Hematopoietic multipotent progenitor cell treated with erythropoietin and hydrocortisone succinate and interleukin-3 and kit ligand, for 15 days (in vitro differentiated cells): ENCODE measurements at places on chromosomes 13 and 19.

DNA sequence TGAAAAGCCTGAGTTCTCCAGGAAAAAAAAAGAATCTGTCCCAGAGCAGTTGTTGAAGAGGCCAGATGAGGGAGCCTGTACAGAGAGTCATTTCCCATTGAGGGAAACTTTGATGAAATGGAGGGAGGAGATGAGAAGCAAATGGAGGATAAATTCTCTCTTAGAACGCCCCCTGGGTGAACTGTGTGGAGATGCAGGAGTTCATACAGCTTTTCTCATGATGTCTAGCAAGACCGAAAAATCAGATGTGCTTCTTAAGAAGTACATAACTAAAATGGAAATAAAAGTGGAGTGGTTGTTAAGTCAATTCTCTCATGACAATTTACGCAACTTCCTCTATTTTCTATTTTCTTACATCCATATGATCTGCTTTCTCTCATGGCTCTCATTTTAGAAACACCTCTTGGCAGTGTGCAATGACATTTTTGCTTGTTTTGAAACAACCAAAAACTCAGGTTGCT is 1263.1 kb downstream of the PCDH9 start:
- no peak for DNase-seq

DNA sequence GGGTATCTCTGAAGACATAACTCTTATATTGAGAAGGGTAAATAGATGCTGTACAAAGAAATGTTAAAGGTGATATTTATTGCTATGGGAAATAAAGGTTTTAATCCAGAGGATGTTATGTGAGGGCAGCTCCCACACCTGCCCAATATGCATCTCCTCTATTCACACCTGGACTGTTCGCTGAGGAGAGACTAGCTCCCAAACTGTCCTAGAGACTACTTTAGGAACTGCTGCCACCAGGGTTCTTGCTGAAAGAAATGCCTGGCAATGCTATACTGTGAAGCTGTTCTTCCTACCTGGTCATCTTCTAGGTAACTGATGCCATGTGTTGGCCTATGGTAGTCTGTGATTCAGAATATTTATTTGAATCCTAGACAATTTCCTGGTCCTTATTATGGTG is 1421.5 kb upstream of the SPRY2 start:
- no peak for DNase-seq

GRCh38 chr13:85694992-85695391 is 104.2 kb downstream of the SLITRK6 start:
- no peak for DNase-seq

- DNase-seq = peak; percentile 79
Measured at GRCh38 chr19:48842789-48843162, 6.5 kb upstream of the HSD17B14 start.

DNA sequence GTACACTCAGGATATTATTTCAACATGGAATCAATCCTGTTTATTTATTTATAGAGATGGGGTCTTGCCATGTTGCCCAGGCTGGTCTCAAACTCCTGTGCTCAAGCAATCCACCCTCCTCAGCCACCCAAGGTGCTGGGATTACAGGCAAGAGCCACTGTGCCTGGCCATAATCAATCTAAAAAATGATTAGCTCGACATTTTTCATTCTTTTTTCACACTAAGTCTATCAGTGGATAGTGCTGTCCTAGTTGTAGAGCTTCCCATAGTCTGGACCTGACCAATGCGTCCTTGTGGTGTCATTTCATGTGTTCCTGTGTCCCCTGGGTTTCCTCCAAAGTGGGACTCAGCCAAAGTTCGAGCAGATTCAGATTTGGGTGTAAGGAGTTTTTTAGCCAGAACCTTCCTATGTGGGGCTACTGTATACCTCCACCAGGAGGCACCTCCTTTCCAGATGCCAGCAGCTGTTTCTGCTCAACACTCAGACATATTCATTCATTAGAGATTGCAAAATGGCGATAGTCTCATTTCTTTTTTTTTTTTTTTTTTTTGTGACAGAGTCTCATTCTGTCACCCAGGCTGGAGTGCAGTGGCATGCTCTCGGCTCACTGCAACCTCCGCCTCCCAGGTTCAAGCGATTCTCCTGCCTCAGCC is 61.1 kb downstream of the MAP4K1 start:
- no peak for DNase-seq

- DNase-seq = no peak
Measured at GRCh38 chr13:25571237-25571636, 199.5 kb downstream of the ATP8A2 start.

- no peak for DNase-seq
Measured at GRCh38 chr13:79398915-79399314, 7.1 kb downstream of the RBM26 start.

- DNase-seq = no peak
Measured at GRCh38 chr13:32019612-32020233, 11.9 kb upstream of the FRY start.

- no peak for DNase-seq
Measured at GRCh38 chr19:33604651-33605050, 17.1 kb upstream of the CHST8 start.

DNA sequence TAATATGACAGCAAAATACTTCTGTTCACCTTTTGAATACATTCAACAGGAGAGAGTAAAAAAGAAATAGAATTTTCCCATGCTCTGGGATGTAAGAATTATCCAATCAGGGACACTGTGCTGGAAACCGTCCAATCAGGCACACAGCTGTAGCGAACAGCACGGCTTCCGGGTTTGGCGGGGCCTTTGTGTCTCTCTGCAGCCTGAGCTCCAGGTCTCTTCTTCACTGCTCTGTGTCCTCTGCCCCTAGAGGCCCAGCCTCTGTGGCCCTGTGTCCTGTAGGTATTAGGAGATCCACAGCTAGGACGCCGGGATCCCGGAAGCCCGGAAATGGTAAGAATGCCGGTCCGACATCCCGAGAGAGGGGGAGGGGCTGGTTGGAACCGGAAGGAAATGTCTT is 92.7 kb downstream of the ZNF737 start:
- no peak for DNase-seq

DNA sequence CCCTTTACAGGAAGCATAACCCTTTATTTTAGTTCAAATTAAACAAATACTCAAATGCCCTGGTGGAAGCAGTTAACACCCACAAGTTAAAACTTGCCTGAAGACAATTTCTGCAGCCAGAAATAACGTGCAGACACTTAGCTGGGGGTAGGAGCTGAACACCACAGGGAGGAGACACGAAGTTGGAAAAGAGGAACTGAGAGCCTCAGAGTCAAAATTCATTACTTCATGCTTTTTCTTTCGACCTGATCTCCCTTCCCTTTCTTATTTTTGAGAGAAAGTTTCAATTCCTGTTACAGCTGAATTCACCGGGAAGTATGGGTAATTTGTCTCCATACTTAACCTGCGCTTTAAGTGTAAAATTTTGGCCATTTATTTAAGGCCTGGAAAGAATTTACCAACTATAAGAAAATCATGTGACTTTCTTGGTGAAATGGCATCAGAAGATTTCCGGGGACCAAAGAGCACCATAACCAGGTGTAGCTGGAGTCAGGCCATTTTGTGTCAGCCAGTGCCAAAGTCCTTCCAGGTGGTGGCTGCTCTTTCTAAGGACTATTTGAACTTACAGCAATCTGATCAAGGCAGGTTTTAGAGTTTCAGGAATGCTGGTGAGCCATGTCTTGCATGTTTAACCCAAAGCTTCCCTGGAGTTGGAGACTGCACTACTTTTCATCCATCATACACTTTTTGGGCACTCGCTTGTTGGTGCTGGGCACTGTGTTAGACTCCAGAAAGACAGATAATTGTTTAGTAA is 46.5 kb upstream of the RCBTB2 start:
- DNase-seq = no peak

GRCh38 chr19:54449701-54450069 is 686 bp downstream of the LENG8 start:
- no peak for DNase-seq

GRCh38 chr19:3420909-3421619 is 54.7 kb downstream of the NFIC start:
- DNase-seq = no peak

DNA sequence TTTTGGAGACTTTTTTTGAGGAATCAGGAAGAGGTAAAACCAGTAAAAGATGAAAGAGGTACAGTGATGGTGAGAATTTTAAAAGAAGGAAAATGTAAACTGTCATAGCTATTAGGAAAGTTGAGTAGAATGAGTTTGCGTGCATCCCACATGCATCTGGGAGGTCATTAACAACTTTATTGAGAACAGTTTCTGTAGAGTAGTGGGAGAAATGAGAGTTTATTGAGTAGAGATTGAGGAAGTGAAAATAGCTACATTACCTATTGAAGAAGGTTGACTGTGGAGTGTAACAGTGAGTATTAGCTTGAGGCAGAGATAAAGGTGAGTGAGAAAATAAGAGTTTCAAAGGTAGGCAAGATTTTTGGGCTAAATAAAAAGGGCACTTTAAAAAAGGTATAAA is 38.7 kb downstream of the BRCA2 start:
- no peak for DNase-seq

GRCh38 chr13:109756778-109757177 is 29.6 kb downstream of the IRS2 start:
- no peak for DNase-seq

- no peak for DNase-seq
Measured at GRCh38 chr19:18109733-18110608, 12.4 kb downstream of the MAST3 start.

- no peak for DNase-seq
Measured at GRCh38 chr19:29054886-29055675, 157.9 kb downstream of the UQCRFS1 start.

DNA sequence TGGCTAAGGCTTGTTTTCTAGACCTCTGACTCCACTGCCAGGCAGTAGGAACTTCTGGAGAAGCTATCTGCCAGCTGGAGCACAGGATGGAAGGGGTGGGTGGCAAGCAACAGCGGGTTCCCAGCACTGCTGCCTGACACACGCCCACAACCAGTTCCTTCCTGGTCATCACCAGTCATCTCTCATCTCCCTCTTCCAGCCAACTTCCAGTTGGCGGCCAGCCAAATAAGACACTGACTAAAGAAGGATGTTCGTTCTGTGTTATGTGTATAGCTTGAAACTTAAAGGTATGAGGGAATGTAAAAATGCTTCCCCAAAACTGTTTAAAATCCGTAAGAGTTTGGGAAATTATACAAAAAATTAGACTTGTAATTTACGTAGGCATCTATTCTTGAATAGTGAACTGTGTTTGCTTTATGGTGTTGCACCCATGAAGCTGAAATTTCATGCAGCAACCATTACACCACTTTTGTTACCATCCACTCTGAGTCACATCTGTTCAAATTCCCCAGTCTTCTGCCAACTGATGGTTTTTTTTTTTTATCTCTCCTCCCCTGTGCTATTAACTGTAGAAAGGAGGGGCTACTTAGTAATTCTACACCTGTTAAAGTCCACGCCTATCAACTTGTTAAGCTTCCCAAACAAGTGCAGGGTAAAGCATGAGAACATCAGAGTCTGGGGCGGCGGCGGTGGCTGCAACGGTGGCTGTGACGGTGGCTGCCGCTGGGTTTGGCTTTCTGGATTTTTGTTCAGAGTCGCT is 86.2 kb upstream of the FRY start:
- DNase-seq = no peak

DNA sequence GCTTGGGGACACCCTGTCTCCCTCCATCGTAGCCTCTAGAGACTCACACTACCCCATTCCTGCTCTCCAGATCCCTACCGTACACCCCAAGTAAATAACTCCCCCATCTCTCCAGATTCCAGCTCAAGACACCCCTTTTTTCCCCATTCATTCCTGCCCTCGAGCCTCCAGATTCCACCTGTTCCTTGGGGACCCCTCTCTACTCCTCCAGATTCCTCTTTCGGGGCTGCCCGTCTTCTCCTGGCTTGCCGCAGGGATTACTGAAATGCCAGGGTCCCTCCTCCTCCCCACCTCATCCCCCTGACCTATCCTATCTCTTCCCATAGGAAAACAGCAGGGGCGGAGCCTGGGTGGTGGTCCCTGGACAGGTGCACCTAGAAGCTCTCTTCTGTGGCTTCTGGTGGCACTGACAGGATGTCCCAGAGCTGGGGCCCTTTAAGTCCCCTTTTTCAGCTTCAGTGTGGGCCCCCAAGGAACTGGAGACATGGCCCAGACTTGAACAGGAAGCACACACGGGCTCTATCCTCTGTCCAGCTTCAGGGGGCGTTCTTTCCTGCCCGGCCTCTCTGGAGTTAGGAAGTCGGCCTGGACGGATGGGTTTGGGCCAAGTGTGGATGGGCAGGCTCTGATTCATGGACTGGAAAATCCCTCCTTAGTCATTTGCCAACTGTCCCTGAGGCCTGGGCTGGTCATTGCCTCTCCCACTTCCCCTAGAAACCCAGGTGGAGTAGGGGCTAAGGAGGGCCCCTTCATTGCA is 1.2 kb downstream of the ZSWIM4 start:
- DNase-seq = no peak

DNA sequence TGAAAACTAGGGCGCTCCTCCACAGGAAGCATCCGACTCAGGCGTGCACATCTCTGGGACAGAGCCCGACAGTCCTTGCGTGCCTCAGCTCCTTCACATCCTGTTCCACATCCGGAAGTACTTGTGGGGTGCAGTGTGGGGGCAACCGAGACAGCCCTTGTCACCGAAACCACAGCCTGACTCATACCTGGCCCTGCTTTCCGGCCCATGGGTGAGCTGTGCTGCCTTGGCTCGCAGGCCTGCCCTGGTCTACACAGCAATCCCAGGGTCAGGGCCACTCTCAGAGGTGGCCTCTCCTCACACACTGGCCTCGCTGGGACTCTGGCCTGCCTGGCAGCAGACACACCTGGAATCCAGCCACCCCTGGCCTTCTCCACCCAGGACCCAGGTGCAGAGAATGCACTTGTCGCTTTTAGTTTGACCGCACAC is 100.4 kb downstream of the STK24 start:
- DNase-seq = no peak

GRCh38 chr13:113901642-113902041 is 37.8 kb upstream of the GAS6 start:
- DNase-seq = no peak

DNA sequence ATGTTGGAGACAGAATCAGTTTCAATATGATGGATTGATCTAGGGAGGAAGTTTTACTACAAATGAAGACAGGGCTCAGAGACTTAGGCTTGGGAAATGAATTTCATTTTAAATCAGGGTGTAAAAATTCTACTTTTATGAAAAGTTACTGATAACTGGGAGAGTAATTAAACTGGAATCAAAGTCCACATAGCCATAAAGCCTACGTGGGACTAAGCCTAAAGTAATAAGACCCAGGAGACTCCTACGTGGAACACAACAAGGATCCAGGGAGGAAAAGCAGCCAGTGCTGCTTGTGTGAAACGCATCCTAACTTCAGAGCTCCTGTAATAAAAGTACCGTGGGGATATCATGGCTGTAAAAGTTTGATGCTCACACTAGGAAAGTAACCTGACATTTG is 152.0 kb upstream of the MYO16 start:
- DNase-seq = no peak

GRCh38 chr13:112241288-112241687 is 134.9 kb upstream of the SPACA7 start:
- no peak for DNase-seq

GRCh38 chr19:49333811-49334288 is 1.4 kb upstream of the CD37 start:
- no peak for DNase-seq

GRCh38 chr19:2181633-2181997 is 17.9 kb downstream of the DOT1L start:
- DNase-seq = no peak

- no peak for DNase-seq
Measured at GRCh38 chr19:17748884-17749638, 2.2 kb upstream of the FCHO1 start.

- DNase-seq = no peak
Measured at GRCh38 chr19:40341601-40342482, 6.4 kb downstream of the C19orf47 start.
